ELF-1 (cell line): ENCODE measurements at places on chromosomes 4 and X.

DNA sequence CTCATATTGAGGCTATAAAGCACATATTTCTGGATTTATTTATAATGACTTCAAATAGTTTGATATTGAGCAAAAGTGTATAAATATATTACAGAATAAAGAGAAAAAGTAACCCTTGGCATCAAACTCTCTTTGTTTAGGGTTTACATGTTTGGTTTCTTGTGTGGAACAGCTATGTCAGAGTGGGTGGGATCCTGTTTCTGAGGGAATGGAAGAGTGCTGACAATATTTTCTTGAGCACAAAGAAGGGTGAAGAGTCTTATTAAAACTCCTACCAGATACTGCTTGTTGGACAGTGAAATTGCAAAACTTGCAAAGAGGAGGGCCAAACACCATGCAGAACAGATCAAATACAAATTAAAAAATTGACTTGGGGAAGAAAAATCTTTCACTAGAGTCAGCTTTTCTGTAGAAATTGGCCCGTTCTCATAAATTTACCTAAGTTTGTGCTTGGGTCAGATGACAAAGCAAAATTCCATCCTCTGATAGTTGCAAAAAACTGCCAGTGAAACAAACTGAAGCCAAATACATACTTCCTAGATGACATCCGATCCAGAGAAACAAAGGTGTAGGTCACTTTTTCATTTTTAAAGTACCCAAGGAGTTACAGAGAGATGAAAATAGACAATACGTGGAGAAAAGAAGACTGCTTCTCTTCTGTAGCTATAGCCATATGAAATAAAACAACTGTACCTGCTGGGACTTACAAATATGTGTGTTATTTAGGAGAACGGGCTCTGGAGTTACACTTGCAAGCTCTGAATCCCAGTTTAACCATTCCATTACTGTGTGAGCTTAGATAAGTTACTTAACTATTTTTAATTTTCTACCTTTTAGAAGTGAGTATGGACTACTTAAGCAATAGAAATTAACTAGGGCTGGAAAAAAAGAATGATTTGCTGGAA is 133.3 kb downstream of the MAML3 start:
- DNase-seq = no peak

GRCh38 chrX:40543661-40544328 is 37.0 kb upstream of the ATP6AP2 start:
- DNase-seq = peak; percentile 72

DNA sequence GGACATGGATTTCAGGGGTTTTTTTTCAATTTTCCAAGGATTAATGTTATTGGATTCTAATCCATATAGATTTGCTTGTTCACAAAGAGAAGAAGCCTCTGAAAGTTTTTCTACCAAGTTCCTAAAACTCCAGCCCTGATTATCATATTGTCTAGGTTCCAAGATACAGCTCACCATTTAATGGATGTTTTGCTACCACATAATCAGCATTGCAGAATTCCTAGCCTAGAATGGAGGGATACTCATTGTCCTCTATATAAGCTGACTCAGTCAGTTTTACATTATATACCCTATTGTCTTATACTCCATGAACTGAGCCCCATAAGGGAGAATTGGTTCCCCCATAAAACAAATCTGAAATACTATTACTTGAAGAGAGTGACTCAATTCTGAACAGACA is 664.7 kb upstream of the FAM241A start:
- DNase-seq = no peak

DNA sequence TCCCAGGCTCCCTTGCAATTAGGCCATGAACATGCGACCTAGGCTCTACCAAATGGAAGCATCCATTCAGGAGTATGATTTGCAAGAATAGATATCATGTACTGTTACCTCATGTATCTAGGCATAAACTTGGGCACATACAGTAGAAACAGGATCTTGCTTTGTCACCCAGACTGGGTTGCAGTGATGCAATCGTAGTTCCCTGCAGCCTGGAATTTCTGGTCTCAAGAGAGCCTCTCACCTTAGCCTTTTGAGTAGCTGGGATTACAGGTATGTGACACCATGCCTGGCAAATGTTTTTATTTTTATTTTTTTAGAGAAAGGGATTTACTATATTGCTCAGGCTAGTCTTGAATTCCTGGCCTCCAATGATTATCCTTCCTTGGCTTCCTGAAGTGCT is 994.2 kb downstream of the ADGRL3 start:
- no peak for DNase-seq

GRCh38 chr4:141782205-141782604 is 145.8 kb downstream of the IL15 start:
- DNase-seq = no peak

DNA sequence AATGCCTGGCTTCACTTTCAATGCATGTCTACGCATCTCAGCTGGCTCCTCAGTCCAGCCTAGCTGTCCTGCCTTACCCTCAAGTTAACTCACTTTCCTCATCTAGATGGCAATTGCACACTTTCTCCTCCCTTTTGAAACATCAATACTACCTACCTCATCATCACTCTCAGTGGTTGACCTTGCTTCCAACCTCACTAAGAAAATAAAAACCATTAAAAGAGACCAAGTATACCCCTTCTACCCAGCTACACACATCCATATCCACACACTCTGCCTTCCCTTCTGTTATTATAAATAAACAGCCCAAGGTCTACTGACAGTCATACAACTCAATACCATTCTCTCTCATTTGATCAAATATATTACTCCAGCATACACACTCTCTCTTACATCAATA is 21.5 kb downstream of the SLC10A7 start:
- no peak for DNase-seq

- DNase-seq = no peak
These were observed 1085.6 kb upstream of the TENM3 start for GRCh38 chr4:181157647-181158046.

GRCh38 chr4:184102927-184103326 is 114.7 kb downstream of the ENPP6 start:
- DNase-seq = no peak

- no peak for DNase-seq
These were observed 165.3 kb upstream of the GPC4 start for GRCh38 chrX:133580625-133581024.

- DNase-seq = no peak
These were observed 2.7 kb upstream of the PHKA1 start for GRCh38 chrX:72716766-72717165.

DNA sequence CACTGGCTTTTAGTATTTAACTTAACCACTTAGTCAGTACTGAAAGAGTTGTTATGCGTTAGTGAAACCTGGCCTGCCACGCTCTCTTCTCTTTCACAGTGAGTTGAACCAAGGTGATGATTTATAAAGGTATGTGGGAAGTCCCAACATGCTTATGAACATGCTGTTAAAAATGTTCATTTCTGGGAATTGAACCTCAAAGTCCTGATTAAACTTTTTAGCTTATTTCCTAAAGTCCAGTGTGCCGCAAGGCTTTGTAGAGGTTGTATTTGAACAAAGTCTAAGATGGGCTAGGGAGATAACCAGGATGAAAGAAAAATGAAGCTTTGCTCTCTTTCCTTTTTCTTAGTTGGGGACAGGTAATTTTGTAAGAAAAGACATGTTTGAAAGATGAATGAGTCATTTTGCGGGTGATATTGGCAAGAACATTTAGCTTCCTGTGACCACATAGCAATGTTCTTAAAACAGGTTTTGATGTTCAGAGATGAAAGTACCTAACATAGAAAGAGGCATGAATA is 270.3 kb downstream of the DTHD1 start:
- no peak for DNase-seq

GRCh38 chr4:34193451-34194154 is 2050.7 kb downstream of the ARAP2 start:
- DNase-seq = no peak

DNA sequence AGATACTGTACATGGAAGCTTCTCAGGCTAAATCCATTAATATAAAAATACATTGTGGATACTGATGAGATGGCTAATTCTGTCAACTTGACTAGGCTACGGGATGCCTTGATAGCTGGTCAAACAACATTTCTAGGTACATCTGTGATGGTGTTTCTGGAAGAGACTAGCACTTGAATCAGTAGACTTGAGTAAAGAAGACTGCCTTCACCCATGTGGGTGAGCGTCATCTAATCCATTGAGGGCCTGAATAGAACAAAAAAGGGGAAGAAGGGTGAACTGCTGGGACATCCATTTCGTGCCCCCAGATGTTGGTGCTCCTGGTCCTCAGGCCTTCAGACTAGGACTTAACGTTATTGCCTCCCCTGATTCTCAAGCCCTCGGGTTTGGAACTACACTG is 3.7 kb upstream of the SRP72 start:
- no peak for DNase-seq

DNA sequence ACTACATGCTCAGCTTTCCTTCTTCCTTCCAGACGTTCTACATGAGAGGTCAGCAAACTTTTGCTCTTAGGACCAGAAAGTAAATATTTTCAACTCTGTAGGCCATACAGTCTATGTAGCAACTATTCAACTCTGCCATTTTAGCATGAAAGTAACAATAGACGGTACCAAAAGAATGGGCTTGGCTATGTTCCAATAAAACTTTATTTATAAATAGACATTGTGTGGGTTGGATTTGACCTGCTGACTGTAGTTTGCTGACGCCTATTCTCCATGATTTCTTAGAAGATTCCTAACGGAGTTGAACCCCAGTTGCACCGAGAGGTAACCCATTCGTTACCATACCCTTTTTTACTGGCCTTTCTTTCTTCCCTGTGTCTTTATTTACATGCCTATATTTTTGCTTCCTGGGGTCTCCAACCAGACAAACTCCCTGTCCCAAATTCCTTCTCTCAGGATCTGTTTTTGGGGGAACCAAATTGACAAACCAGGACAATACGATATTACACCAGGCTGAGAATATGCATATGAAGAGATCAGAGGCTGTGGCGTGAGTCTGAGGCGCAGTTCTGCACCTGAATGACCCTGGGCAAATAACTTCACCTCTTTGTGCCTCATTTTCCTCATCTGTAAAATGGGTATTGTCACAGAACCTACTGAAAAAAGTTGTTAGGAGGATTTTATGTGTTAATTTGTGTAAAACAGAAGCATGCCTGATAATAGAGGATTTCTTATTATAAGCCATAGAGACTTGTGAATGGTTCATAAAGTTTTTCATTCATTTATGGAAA is 10.4 kb upstream of the PTTG2 start:
- DNase-seq = no peak

DNA sequence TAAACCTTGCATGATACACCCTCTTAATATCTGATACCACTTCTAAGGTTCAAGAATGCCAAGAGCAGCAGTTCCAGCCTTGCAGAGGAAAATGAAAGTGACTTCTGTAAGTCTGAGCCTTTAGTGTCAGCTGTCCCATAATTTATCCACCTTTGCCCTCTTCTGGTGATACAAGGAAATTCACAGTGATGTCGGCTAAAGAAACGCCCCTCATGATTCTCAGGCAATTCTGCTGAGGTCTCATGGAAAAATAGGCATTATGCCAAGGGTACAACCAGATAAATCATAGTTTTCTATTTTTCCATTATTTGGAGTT is 172.2 kb upstream of the CXCL13 start:
- DNase-seq = peak; percentile 17

- no peak for DNase-seq
These were observed 27.3 kb downstream of the CSN3 start for GRCh38 chr4:70269674-70270073.

GRCh38 chr4:27278615-27279375 is 418.2 kb downstream of the STIM2 start:
- peak; percentile 14 for DNase-seq

DNA sequence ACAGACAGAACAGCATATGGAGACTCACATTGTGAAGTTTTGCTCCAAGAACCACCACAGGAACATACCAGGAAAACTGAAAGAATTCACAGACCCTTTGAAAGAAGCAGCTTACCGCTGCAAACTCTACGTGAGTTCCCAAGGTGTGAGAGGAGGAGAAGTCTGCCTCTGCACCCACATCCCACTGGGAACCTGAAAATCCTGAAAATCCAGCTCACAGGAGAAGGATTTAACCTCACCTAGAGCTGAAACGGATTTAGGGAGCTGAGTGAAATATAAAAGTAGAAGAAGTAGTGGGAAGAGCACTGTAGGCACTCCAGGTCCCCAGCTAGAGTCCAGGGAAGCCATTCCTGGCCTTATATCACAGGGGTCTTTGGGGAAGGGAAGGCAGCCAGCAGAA is 80.0 kb downstream of the FHIP1A start:
- DNase-seq = no peak

- no peak for DNase-seq
These were observed 6.7 kb downstream of the LAMP2 start for GRCh38 chrX:120462370-120462769.

DNA sequence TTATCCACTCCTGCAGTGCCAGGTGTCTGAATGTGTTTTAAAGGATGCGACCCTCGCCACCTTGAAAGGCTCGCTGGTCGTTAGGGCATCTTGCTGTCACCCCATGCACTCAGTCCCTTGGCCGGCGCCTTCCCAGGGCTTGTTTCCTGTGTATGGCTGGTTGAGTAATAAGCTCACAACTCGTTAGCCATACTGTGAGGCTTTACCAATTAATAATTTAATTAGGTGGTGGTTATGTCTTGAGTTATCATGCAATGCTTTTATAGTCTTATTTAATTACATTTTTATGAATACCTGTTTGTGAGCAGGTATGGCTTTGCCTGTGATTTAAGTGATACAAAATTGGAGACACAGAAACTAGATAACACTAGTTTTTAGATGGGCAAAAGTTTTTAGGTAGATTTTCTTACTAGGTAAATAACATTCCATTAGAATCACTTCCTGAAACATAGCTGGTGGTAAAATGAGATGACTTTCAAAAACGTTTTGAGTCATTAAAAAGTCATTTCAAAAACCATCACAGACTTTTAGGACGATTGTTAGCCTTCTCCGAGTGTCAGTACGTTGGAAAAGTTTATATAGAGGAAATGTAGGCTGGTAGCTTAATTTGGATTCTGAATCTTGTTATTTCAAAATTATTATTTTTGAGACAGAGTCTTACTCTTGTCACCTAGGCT is 18.2 kb downstream of the PTTG2 start:
- DNase-seq = no peak

DNA sequence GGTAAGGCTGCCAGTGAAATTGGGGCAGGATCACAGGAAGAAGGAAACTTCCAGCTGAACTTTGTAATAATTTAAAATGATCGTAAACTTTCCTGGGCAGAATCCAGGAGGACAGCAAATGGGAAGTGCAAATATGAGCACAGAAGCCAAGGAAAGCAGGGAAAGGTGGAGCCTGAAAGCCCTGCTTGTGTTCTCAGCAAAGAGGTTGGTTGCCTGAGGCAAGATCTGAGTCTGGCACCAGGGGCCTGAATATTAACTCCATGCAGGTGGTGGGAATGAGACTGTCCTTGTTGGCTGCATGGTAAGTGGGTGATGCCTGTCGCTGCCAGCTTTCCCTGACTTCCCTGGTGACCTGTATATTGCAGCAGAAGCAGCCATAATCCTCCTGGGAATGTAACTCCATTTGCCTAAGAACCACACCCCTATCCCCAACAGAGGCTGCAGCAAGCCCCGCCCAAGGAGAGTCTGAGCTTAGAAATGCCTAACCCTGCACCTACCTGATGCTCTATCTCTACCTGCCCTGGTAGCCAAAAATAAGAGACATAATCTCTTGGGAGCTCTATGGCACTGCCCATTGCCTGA is 132.0 kb upstream of the HDX start:
- DNase-seq = peak; percentile 34

GRCh38 chr4:121697564-121697963 is 784 bp upstream of the ANXA5 start:
- DNase-seq = no peak

- no peak for DNase-seq
These were observed 5.4 kb upstream of the TBC1D1 start for GRCh38 chr4:37885496-37885895.
